ENCODE measurements at places on chromosomes 5 and 9.

GRCh38 chr5:178221282-178221681 lies 11.3 kb downstream of the PHYKPL start:
- DNase-seq: no peak

- no peak for DNase-seq
Measured at GRCh38 chr5:175797521-175798038, 73.8 kb upstream of the CPLX2 start.

- DNase-seq: no peak
Measured at GRCh38 chr5:92885950-92886349, 695.1 kb downstream of the NR2F1-AS1 start.

DNA sequence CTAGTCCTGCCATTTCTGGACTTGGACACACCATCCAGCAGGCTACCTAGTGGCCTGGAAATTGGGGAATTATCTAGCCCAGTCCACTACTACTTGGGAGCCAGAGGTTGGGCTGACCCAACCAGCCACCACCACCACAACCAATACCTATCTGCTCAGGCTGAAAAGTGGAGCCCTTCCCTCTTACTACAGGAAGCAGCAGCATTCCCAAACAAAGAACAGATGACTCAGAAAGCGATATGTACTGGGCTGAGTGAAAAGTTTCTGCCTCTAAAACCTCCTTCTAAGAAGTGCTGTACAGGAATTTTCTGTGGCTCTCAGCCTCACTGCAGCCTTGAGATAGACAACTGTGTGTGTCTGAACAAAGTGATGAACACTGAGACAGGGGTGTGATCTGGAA lies 279.4 kb downstream of the CDH10 start:
- no peak for DNase-seq

DNA sequence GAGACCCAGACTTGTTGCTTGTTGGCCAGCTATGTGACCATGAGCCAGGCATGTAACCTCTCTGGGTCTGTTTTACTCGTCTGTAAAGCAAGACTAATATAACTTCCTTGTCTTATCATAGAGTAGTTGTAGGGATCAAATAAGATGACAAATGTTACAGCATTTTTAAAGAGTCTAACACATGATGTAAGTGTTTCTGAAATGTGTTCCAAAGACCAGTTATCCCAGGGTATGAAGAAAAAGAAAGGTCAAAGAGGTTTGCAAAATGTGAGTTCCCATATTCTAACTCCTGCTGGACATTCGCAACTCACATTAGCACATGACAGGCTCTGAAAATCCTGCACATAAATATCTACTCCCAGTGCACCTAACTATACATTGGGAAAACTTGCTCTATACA lies 28.5 kb upstream of the MATR3 start:
- DNase-seq: no peak

- peak; percentile 8 for DNase-seq
Measured at GRCh38 chr5:157100140-157100679, 8.6 kb downstream of the HAVCR2 start.

DNA sequence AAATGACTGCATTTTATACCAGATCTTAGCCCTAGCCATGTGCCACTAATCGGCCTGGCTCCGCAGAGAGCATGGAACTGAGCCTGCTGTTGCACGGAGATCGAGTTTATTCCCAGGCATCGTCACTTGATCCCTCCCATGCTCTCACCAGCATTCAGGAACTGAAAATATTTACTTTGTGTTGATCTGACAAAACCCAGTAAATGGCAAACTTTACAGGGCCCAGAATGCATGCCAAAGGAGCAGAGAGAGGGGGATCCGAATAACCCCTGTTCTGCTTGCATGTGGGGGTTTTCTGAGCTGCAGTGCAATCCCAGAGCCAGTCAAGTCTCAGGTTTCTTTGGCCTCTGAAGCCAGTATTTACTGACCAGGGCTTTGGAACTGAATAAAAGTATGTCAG lies 87.3 kb downstream of the GAS1 start:
- no peak for DNase-seq

DNA sequence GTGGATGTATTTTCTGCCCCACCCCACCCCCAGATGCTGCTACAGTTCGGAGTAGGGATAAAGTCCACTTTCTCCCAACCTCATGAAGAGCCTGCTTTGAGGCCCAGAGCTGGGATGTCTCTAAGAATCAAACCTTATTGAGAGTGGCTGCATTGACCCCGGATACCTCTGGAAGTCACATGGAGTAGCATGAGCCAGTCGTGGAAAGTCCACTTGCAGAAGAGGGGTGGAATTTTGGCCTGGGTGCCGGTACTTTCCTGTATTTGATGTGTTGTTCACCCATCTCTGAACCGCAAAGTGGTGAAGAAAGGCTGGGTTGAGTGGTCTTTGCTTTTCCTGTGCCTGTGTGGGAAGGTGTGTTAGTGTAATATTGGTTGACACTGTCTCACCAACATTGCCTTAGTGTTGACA lies 3.7 kb downstream of the OTULIN start:
- no peak for DNase-seq

GRCh38 chr9:70485273-70485858 lies 70.9 kb upstream of the KLF9 start:
- no peak for DNase-seq

DNA sequence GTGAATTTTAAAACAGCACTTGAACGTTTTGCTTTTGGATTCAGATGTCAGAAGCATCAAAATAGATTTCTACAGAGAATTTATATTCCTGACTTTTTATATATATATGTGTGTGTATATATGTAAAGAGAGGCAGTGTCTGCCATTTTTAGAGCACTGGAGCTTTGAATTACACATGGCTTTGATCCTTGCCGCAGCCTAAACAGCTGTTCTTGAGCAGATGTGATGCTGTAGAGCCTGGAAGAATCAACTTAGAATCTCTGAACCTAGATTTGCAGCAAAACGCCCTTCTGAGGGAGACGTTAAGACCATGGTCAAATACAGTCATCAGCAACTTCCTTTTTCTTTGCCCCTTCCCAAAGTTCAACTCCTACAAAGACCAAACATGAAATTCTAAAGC lies 21.7 kb upstream of the C5orf47 start:
- DNase-seq: no peak

DNA sequence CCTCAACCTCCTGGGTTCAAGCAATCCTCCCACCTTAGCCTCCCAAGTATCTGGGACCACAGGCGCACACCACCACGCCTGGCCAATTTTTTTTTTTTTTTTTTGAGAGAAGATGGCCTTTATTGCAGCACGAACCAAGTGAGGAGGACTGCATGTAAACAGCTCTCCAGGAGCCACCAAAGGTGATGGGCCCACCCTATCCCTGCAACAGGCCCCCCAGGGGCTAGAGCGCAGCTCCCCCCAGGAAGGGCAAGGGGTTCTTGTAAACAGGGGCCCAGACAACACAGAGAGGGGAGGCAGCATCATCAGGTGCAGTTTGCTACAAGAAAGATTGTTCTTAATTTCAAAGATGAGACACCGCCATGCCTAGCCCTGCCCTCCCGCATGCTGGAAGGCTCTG lies 12.6 kb upstream of the EGR1 start:
- no peak for DNase-seq

- DNase-seq: peak; percentile 28
Measured at GRCh38 chr9:19922476-19923118, 133.8 kb upstream of the SLC24A2 start.

DNA sequence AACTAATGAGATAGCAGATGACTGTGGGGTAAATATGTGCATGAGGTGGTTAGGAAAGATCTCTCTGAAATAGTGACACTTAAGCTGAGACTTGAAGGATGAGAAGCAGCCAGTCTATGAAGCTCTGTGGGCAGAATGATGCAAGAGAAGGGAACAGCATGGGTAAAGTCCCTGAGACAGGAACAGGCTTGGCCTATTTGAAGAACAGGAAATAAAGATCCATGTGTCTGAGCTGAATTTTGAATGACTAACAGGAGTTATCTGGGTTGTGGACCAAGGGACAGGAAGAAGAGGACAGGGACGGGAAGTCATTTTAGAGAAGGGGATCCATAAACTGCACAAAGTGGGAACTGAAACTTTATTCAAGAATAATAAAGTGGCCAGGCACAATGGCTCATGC lies 25.6 kb upstream of the HMGCS1 start:
- DNase-seq: no peak

GRCh38 chr9:116471093-116471906 lies 215.8 kb upstream of the TRIM32 start:
- DNase-seq: no peak

DNA sequence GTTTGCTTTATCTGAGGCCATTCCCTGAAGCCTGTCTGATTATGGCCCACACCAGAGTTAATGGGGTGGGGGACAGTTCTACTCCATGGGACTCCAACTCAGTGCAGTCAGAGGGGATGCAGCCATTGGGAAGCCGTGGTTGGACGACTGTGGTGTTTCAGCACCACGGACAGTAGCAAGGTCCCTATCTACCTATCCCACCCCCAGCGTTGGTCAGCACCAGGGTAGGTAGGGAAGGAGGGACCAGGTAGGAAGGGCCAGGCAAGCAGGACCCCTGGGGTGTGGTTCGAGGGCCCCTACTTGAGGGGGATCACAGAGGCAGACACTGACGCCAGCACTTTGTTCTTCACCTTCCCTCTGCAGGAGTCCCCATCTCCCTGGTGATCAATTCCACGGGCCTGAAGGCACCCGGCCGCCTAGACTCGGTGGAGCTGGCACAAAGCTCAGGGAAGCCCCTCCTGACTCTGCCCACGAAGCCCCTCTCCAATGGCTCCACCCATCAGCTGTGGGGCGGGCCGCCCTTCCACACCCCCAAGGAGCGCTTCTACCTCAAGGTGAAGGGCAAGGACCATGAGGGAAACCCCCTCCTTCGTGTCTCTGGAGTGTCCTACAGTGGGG lies 33.2 kb downstream of the HMCN2 start:
- DNase-seq: no peak

GRCh38 chr5:52987711-52988331 lies 1.3 kb upstream of the ITGA2 start:
- DNase-seq: no peak

DNA sequence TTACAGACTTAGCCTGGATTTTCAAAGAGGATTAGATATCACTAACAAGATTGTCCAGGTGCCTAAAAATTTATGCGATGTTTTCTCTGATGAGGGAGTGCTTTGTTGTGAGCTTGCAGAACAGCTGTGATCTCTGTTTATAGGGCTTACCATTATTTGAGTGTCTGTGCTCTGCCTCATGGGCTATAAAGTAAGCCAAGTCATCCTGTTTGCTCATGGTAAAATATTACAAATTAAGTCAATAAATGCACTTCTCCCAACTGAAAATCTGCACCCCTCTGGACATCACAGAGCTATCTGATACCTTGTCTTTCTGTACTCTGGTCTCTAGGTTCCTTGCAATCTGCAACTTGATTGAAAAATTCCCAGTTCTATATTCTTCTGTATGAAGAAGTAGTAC lies 293.4 kb upstream of the ACTBL2 start:
- no peak for DNase-seq

DNA sequence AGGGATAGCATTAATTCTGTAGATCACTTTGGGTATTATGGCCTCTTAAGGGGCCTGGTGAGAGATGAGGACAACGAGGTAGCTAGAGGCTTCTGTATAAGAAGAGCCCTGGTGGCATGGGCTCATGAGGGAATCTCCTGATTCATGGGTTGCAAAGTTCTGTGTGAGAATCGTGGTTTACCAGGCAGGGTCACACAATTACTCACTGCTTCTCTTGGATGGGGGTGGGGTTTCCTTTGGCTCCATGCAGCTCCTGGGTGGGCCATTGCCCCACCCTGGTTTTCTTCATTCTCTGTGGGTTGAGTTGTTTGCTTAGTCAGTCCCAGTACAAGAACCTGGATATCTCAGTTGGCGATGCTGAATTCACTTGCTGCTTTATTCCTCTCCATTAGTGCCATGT lies 30.9 kb upstream of the TNFSF15 start:
- DNase-seq: no peak

GRCh38 chr5:9439531-9440292 lies 106.2 kb downstream of the SEMA5A start:
- no peak for DNase-seq

DNA sequence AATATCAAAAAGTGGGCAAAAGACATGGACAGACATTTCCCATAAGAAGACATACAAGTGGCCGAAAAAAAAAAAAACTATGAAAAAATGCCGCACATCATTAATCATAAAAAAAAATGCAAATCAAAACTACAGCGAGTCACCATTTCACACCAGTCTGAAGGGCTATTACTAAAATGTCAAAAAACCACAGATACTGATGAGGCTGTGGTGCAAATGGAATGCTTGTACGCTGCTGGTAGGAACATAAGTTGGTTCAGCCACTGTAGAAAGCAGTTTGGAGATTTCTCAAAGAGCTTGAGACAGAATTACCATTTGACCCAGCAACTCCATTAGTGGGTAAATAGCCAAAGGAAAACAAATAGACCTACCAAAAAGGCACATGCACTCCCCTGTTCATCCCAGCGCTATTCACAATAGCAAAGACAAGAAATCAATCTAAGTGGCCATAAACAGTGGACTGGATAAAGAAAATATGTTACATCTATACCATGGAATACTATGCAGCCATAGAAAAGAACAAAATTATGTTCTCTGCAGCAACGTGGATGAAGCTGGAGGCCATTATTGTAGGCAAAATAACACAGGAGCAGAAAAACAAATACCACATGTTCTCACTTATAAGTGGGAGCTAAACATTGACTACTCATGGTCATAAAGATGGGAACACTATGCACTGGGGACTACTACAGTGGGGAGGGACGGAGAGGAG lies 110.6 kb upstream of the BOD1 start:
- no peak for DNase-seq

DNA sequence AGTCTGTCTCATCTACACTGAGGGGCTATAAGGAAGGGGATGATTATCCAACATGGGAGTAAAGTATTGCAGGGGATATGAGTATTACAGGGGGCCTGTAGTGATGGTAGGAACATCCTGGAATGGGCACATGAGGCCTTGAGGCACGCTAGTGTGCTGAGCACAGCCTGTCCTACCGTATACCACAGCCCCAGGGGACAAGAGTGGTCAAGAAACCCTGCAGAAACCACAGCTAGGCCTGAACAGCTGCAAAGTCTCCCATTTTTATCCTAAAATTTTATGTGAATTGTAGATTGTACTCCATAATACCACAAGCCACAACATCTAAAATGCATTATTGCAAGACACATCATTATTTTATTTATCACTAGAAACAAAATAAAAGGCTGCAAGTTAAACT lies 136.3 kb upstream of the ASTN2 start:
- no peak for DNase-seq

DNA sequence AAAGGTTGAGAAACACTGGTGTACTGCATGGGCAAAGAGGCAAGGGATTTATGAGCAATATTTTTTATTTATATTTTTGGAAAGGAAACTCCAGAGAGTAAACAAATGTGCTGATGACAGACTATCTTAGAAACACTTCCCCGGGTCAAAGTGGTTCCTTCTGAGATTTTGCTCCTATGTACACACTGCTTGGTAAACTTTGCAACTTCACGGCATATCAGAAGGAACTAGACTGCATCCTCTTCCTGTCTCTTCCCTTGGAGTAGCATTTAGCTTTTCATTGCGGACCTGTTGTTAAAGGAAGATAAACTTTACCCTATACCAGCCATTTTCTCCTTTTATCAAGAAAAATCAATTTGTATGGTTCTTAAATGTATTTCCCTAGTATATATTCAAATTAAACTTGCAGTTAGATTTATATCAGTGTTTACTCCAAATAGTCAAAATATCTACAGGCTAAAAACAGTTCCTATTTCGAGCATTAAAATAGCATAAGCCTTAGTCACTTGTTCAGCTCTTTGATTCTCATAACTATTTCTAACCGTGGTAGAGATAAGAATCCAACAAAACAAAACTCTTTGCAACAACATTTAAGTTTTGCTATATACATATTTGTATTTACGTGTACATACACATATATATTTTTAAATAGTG lies 48.0 kb upstream of the LRRC19 start:
- DNase-seq: no peak

Measured in amniotic stem cell (primary cell).